Right renal pelvis (tissue), 4 donors: ENCODE measurements at places on chromosomes 13 and 19.
A peak's percentile ranks its signal among the peaks of the same experiment; 100 is the strongest.

DNA sequence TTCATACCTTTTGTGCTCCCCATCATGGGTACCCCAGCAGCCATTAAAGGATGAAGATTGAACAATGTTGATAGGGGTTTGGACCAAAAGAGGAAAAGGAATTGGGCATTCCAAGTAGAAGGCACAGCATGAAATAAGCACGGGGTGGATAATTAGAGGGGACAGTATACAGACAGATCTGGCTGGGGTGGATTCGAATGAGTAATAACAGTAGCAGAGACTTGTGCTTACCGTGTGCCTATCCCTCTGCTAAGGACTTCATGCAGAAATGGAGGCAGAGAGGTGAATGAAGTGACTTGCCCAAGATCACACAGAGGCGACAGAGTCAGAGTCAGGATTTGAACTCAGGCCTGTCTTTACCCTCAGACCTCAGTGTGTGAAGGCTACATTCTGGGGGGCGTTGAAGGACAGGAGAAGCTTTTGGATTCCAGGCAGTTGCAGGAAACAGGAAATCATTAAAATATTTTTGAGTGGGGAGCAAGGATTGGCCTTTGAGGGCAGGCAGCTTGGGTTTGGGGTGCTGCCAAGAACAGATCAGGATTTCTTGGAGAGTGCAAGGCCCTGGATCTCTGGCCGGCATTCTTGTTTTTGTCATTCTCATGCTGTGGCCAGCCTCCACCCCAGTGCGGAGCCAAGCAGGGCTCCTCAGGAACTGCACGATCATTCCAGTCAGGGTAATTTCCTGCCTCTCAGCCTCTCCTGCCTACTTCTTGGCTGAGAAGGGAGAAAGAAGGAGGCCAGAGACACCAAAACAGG is 18.7 kb downstream of the PAF1 start:
- DNase-seq, result peak; percentile 38

- DNase-seq, result no peak
Measured at GRCh38 chr13:96179309-96179708, 89.4 kb downstream of the HS6ST3 start.

DNA sequence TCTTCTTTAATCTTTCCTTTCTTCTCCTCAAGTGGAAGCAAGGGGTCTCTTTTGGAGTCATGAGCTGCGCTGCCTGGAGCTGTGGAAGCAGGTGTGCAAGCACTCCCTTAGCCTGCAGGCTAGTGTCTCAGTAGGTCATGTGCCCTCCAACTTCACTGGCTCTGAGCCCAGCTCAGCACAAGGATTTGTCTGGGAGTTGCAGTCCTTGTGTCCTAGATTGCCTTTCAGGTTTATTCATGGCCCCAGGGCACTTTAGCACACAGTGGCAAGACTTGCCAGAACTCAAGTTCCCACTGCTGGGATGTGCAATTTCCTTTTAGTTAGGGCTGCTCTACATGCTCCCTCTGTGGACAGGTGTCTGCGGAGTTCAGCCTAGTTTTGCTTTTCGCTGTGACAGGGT is 211.7 kb downstream of the LIG4 start:
- no peak for DNase-seq

DNA sequence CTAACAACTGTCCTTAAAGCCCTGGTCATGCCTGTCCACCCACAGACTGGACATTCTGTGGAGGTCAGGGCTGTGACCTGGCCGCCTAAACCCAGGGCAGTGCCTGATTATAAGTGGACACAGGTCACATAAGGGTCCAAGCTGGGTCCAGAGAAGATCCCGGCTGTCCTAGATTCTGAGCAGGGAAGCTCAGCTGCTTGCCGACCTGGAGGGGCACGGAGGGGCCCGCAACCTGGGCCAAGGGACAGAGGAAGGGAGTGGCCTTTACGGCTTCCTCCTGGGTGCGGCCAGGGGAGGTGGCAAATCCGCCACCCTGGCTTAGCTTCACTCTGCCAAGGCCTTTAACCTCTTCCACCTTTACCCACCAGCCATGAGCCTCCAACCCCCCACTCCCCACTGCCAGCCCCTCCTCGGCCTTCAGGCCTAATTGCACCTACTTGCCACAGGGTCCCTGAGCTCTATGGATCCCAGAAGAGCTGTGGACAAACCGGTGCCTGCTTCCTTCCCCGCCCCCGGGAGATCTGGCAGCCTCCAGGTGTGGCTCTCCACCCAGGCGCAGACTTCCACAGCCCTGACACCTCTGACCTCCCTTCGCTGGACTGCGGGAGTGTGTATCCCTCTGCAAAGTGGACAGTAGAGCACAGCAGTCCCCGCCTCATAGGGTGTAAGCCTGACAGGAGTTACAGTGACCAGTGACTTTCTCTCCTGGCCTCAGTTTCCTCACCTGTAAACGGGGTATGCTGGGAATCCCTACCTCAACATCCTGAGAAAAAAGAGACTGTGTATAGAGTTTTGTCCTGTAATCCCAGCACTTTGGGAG is 1.7 kb downstream of the CD320 start:
- DNase-seq, result no peak

- peak; percentile 40 for DNase-seq
Measured at GRCh38 chr13:20127562-20128458, 33.0 kb downstream of the GJA3 start.

- DNase-seq, result peak; percentile 56
Measured at GRCh38 chr19:52993342-52994178, 20.2 kb upstream of the ERVV-1 start.

DNA sequence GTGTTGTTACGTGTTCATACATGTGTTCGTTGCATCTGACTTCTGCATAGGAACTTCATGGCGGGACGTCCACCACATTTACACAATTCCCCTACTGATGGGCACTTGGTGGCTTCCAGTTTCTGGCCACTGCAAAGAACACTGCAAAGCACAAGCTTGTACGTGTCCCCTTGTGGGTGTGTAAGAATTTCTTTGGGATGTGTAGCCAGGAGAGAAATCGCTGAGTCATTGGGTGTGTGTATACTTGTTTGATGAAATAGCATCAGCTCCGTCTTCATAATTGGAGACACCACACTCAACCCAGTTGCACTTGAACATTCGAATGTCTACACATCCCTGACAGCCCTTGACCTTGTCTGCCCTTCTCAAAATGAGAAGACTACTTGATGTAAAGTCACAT is 19.2 kb downstream of the KLK5 start:
- DNase-seq, result no peak

GRCh38 chr13:23321535-23322241 is 111.8 kb downstream of the SACS start:
- DNase-seq, result no peak

DNA sequence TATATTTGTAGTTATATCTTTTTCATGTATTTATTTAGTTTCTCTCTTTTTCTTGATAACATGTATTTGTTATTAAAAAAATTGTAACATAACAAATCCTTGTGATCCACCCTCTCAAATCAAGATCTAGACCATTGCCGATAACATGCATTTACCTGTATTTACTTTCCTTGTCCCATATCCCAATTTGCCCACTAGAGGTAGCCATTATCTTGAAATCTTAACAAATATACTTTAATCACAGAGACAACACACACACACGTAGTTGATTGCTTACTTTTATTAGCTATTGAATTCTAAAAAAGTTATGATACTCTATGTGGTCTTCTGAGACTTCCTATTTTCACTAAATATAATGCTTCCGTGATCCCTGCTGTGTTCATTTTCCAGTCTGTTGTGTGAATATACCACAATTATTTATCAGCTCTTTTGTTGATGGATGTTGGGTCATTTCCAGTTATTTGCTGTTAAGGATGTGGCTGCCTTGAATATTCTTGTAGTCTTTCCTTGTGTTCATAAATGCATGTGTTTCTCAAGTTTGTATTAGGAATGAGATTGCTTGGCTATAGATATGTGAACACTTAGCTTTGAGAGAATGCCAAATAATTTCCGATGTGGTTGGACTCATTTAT is 31.3 kb upstream of the ZMYM2 start:
- no peak for DNase-seq

DNA sequence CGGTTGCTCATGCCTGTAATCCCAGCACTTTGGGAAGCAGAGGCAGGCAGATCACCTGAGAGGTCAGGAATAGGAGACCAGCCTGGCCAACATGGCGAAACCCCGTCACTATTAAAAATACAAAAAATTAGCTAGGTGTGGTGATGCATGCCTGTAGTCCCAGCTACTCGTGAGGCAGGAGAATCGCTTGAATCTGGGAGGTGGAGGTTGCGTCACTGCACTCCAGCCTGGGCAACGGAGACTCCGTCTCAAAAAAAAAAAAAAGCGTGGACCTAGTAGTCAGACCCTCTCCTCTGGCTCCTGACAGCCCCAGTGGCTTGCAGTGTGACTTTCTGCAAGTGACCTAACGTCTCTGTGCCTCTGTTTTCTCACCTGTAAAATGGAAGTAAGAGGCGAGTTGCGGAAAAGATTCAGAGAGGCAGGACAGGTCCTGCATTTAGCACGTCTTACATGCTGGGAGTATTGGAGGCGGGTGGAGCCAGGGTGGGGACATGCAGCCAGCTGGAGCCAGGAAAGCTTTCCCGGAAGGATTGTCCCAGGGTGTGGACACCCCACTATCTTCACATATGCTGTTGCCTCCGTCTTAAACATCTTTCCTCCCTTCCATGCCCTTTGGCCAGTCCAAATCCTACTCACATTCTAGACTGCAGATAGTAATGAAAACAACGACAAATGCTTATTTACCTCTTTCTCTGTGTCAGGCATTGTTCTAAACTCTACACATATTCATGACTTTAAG is 2.9 kb downstream of the TUBB4A start:
- DNase-seq, result no peak

DNA sequence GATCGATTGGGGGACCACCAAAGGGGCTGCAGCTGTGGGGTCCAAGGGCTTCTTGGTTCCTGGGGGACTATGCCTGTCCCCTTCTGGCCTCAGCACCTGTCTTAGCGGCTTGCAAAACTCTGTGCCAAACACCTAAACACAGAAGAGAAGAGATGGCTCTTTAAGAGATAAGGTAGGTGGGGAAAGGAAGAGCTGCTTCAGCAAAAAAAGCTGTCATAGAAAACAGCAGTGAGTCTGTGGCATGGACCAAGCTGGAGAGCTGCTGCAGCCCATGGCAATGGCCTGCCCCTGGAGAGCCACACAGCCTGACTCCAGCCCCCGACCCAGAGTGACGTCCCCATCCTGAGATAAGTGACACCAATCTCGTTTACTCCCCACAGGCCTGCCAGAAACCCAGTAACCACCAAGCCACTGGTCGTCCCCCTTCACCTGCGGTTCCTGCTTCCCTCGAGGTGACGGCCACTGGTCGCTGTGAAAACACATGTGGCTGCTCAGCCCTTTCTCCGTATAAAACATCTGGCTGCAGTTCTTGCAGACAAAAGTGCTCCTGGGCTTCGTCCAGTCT is 25.0 kb upstream of the NAPA start:
- DNase-seq, result no peak

GRCh38 chr13:45974500-45974899 is 78.0 kb downstream of the ZC3H13 start:
- DNase-seq, result no peak

DNA sequence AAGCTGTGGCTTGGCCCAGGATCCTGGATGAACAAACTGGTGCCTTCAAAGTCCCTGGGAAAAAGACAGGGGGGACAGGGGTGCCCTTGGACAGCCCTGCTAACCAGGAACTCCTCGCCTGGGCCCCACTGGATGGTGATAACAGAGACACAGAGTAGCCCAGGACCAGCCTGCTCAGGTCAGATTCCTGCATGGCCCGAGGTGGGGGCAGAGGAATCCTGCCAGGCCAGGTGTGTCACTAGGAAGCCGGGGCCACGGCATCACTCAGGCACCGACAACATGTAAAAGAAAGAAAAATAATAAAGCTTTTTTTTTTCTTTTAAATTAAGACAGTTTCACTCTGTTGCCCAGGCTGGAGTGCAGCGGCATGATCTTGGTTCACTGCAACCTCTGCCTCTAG is 5.6 kb upstream of the RPL18A start:
- no peak for DNase-seq

GRCh38 chr19:32673573-32673972 is 1.4 kb downstream of the ANKRD27 start:
- DNase-seq, result no peak

DNA sequence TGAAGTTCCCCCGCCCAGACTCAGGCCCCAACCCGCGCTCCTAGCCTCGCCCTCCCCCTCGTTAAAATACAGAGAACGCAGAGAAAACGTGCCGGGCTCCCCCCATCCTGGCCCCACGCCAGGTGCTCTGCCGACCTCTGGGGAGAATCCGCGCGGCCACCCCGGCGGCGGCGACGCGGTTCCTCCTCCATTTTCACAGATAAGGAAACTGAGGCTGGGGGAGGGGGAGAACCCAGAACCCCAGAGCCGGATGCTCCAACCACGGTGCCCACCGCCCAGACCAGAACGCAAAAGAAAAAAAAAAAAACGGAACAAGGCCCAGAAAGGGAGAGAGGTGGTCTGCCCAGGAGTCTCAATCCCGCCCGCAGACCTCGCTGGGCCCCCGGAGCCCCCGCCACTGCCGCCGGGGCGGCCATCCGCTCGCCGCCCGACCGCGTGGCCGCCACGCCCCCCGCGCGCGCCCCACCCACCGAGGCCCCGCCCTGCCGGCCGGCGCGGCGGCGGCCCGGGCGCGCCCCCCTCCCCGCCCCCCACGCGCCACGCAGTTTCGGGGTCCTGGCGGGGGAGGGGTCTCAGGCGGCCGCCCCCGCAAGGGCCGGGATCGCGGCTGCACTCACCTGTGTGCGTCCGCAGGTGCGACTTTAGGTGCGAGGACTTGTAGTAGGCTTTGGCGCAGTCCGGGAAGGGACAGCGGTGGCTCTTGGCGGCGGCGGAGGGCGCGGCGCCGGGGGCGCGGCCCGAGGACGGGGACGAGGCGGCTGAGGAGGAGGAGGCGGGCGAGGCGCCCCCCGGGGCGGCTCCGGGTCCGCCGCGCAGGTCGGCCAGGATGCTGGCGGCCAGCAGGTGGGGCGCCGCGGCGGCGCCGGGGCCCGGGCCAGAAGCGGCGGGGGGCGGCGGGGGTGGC is 703 bp downstream of the KLF16 start:
- DNase-seq, result no peak

DNA sequence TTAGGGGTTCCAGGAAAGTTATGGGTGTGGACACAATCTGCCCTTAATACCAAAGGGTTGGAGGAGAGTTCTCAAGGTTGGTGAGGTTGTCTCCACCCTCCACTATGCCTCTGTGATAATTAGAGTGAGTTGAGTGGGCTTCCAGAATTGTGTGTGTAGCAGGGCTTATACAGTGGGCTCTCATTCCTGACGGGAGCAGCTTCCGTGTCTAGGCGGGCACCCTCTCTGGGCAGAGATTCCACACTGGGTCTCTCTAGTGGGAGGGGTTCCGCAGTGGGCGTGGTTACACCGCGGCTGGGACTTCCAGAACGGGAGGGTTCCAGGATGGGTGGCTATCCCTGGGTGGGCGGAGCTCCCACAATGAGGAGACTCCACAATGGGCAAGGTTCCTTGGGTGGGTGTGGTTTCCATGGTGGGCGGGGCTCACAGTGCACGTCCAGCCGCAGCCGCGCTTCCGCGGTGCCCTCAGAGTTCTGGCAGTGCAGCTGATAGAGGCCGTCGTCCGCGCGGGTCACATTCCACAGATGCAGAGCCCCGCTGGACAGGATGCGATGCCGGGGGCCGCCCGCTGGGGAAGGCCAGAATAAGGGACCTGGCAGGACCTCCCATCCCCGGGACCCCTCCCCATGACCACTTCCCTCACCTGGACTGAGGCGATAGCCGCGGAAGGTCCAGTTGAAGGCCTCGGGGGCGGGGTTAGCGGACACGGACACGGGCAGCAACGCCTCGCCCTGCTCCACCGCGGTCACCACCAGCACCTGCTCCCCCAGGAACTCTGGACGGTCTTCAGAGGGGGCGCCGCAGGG is 8.4 kb downstream of the NPHS1 start:
- no peak for DNase-seq

GRCh38 chr19:33159149-33159548 is 27.2 kb downstream of the WDR88 start:
- DNase-seq, result no peak
